ENCODE measurements at places on chromosomes 13 and 19.

- no peak for DNase-seq
Observed at GRCh38 chr19:30403203-30403985, 31.2 kb downstream of the ZNF536 start.

DNA sequence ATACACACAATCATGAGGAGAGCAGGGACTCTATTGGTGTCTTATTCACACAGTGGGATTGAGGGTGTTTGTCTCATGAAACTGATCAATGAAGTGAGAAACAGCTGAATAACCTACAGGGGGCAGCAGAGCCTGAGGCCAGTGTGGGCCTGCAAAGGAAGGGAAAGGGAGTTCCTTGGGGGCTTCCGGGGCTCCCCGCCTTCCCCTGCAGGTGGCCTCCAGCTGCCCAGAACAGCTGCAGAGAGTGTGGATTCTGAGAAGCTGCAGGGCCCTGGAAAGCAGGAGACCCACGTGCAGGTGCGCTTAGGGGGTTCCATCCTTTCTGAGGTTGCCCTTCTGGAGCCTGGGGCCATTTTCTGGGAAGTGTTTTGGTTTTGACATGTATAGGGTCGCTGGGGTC is 20.1 kb downstream of the ZNF763 start:
- no peak for DNase-seq

- no peak for DNase-seq
Observed at GRCh38 chr13:50592412-50593155, 250.9 kb downstream of the DLEU7 start.

DNA sequence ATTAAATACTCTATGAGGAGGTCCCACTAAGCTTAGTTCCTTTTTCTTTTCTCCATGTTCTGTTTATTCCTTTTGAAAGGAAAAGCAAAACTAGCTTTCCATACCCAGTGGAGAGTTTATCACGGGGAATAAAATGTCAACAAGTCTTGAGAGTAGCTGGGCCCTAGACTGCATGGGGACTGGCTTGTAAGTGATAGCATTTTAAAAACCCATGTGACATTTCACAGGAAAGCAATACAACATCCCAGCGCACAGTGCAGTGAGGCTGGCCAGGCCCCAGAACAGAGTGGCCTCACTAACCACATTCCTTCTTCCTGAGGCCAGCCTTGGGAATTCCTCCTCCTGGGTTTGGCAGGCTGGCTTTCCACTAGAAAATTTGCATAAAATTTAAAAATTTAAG is 149.8 kb downstream of the DLEU7 start:
- no peak for DNase-seq

DNA sequence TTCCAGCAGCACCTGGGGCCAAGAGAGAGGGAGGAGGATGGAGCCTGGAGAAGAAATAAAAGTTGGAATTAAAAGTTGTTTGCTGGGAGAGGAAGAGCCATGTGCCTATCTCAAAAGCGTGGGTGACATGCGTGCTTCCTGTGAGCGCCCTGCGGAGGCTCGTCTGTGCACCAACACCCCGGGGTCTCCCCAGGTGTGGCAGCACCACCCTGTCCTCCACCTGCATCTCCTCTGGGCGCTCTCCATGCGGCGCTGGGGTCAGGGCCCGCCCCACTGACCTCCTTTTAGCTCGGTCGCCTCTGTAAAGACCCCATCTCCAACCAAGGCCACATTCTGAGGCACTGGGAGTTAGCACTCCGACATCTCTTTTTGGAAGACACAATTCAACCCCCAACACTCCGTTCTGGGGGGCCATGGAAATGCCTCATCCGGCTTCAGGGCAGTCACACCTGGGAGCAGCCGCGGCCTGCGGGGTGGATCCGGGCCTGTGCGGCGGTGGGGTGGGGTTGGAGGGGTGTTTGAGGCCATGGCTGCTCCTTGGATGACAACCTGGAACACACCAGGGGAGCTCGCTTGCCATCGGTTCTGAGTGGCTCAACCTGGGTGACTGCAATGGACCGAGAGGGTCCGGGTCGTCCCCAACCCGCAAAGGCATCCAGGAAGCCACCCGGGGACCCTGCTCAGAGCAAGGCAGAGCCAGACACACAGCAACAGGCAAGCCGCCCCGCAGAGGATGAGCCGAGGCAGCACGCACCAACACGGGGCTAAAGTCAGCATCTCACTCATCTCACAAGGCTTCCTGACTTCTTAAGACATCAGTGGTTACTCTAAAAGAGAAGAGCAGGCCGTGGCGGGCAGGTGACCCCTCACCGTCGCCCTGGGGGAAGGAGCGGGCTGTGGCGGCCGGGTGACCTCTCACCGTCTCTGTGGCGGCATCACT is 79.4 kb upstream of the MCF2L start:
- DNase-seq = no peak

DNA sequence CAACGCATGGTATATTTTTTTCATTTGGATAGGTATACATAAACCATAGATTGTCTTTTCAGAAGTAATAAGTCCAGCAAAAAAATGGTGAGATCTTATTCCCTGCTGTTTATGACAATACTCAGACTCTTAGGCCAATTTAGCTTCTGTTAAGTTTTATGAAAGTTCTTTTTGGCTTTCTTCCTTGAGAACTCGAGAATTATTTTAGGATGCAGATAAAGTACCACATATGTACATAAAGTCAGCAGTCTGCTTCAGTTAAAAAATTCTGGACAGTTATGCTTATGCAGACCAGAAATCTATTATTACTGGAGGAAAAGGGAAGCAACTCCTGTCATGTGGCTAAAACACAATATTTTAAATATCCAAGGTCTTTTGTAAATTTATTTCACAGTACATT is 422.9 kb downstream of the GPC6 start:
- no peak for DNase-seq

GRCh38 chr13:47661076-47661475 is 340.0 kb downstream of the SUCLA2 start:
- no peak for DNase-seq

DNA sequence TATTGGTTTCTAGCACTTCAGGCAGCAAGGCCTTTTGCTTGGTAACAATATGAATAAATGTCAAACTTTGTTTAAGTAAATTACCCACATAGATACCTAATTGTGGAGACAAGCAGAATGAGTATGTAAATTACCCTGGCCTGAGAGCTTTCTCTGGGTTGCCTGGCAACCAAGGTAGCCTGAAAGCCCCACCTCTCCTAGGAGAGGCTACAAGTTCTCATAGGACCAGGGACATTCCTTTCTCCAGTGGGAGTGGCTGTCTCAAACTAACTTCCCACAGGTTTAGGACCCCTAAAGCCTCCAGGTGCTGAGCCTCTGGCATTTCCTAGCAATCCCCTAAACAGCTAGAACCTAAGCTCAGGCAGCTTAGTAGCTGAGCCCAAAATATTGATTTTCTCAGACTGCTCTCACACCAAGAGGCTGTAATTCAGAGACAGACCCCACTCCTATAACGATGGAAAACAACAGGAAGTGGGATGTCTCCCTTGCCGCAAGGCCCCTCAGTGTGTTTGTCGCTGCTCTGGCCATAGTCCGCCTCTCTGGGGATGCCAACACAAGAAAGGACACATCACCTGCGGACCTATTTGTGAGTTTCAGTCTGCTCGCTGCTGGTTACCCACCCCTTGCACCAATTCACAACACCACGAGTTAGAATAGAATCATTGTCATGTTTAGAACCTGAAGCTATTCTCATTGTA is 207.3 kb downstream of the DLEU7 start:
- no peak for DNase-seq

DNA sequence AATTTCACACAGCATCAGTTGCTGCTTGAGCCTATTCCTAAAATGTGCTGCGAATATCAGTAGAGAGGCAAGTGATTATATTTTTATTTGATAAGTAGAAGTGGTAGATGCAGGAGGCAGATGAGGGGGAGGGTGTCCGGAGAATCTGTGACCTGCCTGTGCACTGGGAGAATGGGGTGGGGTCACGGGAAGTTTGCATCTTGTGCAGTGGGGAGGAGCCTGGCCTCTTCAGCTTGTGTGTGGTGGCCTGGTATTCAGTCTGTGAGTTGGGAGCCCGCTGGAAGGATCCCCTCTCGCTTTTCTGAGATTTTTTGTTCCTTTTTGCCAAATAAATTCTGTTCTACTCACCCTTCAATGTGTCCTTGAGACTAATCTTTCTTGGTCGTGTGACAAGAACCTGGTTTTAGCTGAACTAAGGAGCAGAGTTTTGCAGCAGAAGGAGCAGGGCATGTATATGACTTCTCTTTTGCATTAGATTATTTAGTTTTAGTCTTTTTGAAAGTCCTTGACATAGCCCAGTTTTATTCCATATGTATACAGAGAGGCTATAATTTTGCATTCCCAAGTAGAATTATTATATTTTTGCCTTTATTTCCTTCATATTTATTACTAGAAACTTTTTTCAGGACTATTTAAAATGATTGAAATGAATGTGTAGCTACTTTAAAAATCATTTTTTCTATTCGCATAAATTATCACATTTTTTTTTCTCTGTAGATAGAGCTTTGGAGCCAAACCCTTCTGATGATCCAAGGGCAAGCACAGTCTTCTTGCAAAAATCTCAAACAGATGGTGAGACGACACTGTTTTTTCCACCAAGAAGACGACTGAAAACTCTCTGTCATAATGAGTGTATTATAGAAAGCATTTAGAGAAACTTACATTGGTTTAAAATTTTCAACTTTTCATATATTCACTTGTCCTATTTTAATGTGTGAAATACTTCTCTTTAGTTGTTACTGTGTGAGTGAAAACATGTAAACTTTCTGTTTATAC is 1257.2 kb downstream of the UQCRFS1 start:
- DNase-seq = no peak
